MG63 (cell line): ENCODE measurements at places on chromosomes 7 and 10. TPM values are rescaled to one million over a fixed set of nuclear protein-coding genes. Genes with fewer than 3 reads are reported as not detected.

GRCh38 chr7:12646139-12646538 lies 41.3 kb upstream of the ARL4A start:
- DNase-seq, result no peak

Gene HMX3
- total RNA-seq, result 5.0 and 8.6 TPM in 2 replicates

DNA sequence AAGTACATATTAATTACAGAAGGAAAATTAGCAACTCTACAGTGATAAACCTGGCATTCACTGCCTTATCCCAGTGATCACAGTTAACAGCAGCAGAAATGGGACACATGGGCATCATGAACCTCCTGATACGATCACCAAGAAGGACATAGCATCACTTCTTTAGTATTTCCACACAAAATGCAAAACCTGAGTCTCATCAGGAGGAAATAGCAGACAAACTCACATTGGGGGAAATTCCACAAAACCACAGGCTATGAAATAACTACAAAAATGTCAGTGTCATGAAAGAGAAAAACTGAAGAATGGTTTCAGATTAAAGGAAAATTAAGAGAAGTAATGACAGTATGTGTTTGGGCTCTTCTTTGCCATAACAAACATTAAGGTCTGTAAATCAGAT lies 12.0 kb upstream of the PURB start:
- no peak for DNase-seq

DNA sequence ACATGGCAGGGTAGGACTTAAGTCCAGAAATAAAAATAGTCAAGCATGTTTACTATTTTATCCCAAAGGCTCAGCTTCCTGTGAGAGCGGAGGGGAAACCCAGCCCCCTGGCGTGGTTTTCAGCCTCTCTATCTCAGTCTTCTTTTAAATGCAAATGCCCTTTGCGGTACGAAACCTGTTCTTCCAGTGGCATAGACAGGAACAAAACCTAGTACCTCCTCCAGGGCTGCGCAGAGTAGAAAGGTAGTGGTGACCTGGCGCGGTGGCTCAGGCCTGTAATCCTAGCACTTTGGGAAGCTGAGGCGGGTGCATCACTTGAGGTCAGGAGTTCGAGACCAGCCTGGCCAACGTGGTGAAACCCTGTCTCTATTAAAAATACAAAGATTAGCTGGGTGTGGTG lies 181.3 kb upstream of the FOXK1 start:
- no peak for DNase-seq

DNA sequence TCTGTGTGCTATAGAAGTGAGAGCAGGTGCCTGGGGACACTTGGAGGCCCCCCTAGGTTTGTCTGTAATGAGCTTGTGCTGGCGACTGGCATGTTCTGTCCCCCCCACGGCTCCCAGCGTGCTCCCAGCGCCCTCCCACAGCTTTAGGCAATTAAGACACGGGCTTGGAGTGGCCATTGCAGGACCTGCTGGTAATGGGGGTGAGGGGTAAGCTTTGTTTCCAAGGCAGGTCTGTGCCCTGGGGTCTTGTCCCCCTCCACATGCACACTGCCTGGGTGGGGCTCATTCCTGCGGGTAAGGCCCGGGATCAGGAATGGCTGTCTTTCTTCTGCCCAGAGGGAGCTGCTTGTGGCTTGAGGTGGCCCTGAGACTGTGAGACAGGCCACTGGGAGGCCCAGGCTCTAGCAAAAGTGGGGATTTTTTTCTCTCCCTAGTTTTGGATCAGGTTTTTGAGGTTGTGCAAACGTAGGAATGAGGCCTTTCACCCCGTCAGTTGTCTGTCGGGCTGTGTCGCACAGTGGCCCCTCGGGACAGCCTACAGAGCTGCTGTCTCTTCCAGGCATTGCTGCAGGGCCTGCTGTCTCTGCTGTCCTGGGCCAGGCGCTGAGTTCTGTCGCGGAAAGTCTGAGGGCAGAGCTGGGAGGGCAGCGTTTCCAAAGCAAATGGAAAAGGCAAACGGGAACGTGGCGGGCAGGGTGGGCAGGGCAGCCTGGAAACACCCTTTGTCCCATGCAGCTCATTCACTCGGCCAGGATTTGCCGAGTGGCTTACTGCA lies 107.4 kb downstream of the LHPP start:
- DNase-seq, result no peak

DNA sequence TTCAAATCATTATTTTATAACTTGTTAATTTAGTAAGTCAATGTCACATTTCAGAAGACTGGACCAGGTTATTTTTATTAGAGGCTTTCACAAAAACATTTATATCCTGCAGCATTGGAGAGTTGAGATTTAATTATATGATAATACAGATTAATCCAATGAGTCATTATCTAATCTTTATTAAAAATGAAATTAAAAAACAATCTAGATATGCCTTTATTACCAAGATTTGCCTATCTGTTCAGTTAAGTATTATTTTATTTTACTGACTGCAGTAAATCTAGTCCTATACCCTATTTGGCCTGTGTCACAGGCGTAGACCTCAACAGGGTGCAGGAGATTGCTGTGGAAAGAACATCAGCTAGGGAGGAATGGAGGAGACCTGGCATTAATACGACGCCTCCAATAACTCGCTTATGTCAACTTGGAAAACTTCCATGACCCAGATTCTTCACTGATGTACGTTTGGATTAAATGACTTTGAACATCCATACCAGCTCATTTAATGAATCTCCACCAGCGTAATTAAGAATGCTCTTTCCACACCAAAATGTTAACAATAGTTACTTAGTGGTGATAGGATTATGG lies 18.2 kb downstream of the PAXIP1 start:
- DNase-seq, result no peak

GRCh38 chr7:20594023-20594422 lies 21.4 kb upstream of the ABCB5 start:
- no peak for DNase-seq

DNA sequence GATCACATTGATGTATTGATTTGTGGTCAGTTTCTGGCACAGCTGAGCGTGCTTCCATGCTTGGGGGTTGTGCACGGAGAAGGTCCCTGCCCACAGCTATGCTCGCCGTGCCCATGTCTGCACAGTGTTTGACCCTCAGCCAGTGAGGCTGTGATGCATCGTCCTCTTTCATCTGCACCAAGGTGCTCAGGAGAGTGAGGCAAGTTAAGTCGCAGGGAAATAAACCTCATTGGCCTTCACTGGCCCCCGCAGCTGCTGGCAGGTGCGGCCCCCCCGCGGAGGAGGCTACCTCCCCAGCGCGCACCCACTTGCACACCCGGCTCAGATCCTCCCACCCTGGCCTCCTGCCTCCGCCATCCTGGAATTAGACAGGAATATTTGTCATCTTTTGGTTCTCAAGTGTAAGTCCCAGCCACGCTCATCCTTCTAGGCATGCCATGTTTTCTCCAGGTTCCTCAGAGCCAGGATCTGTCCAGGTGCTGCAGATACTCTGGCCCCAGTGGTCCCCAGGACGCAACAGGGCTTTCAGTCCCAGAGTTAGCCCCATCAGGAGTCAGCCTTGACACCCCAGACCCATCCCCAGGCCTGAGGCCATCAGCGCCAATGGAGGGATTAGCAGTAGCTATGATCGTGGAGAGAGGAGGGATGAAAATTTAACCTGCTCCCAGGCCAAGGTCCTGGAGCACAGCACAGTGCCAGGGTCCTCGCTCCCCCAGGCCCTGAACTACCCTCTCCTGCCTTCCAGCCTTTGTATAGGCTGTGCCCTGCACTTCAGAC lies 93.7 kb downstream of the OAT start:
- DNase-seq, result no peak

Gene ARMH3
- total RNA-seq, result 12.6 and 16.0 TPM in 2 replicates

GRCh38 chr7:86407291-86407690 lies 236.4 kb upstream of the GRM3 start:
- DNase-seq, result peak; percentile 0

DNA sequence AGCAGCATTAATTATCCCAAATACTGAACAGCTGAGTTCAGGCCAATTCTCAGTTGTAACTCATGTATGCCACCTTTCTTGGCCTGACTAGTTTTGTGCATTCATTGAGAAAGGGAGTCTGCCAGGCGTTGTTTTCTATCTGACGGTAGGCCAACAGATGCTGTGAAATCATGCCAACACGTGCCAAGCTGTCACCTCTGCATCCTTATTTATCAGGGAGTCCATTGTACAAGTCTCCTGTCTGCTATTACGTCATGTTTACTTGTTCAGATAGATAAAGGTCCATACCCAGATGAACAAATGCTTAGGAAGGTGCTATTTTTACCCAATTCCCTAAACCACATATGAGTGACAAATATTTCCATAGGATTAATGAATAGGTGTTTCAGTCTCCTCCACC lies 127.2 kb upstream of the CDK6 start:
- DNase-seq, result no peak

DNA sequence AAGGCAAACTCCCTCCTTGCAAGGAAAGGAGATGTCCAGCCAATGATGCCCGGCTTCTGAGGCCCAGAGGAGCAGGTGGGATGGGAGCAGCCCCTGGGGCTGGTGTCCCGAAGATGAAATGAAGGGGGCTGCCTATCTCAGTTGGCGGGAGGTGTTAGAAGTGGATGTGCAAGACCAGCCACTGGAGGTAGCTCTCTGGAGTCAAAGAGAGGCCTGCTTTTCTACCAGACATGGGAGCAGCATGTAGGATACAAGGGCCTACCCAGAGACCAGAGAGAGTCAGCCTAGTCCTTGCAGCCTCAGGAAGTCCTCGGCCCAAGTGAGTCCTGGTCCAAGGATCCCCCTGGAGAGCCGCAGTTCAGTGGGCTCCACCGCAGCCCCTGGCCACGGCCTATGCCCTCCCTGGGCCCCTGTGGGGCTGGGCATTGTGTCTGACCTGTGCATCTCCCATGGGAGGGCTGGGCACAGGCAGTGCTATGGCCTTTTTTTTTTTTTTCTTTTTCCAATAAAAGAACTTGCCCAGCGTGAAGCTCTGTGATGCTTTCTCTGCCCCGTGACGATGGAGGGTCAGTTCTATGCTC lies 17.7 kb downstream of the GOLGA7B start:
- DNase-seq, result no peak

DNA sequence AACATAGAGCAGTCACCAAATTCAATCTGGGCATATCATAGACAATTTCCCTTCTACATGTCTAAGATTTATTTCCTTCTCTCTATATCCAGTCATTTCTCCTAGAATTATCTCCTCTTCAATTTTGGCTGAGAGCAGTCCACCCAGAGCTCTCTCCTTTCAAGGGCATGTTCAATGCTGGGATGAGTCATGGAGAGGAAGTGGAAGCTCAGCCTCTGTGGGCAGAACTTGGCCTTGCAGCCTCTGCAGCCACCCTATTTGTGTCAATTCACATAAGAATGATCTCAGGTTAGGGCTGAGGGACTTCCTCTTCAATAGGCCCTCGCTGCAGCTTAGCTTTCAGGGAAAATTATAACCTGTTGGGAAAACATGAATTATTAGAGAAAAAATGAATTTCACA lies 560.8 kb downstream of the POM121L12 start:
- peak; percentile 82 for DNase-seq

- peak; percentile 32 for DNase-seq
Measured at GRCh38 chr7:15305002-15305600, 256.7 kb downstream of the AGMO start.

Gene ASZ1
- total RNA-seq, result not detected in 2 replicates

Gene HMX2
- 0.07 and 6.0 TPM in 2 replicates for total RNA-seq

DNA sequence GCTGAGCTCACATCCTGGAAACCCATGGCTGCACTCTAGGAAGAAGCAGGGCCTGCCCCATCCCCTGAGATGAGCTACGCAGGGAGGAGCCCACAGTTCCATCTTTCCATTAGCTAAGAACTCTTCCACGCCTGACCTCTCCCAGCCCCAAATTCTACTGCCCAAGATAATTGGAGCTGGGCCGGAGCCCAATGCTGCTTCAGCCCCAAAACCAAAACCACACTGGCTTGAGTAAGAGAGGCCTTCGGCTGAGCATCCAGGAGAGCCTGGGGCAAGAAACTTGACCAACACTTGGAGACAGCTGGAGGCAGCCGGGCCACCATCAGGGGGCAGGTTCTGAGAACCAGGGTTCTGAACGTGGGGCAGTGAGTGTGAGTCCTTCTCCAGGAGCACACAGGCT lies 116.1 kb upstream of the ZMIZ1 start:
- peak; percentile 87 for DNase-seq

Gene ABCB4
- 0.69 and 0.99 TPM in 2 replicates for total RNA-seq

- no peak for DNase-seq
Measured at GRCh38 chr10:89399956-89400355, 7.5 kb downstream of the IFIT1 start.

DNA sequence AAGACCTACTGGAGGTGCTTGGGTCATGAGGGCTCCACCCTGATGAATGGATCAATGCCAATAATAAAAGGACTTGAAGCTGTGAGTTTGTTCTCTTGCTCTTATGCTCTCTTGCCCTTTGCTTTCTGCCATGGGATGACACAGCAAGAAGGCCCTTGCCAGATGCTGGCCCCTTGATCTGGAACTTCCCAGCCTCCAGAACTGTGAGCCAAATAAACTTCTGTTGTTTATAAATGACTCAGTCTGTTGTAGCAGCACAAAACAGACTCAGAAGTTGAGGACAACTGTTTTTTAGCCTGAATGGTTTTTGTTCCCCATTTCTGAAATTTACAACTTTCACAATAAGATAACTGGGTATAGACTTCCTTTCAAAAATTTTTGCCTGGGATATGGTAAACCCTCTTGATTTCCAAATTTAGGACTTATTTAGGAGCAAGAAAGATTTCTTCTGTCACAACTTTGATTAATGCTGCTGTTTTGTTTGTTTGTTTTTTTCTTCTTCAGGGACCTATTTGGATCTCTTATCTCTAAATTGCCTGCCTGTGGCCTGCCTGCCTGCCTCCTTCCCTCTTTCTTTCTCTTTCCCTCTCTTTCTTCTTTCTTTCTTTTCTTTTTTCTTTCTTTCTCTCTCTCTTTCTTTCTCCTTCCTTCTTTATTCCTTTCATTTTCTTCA lies 12.1 kb downstream of the ENTPD1 start:
- DNase-seq, result peak; percentile 79

DNA sequence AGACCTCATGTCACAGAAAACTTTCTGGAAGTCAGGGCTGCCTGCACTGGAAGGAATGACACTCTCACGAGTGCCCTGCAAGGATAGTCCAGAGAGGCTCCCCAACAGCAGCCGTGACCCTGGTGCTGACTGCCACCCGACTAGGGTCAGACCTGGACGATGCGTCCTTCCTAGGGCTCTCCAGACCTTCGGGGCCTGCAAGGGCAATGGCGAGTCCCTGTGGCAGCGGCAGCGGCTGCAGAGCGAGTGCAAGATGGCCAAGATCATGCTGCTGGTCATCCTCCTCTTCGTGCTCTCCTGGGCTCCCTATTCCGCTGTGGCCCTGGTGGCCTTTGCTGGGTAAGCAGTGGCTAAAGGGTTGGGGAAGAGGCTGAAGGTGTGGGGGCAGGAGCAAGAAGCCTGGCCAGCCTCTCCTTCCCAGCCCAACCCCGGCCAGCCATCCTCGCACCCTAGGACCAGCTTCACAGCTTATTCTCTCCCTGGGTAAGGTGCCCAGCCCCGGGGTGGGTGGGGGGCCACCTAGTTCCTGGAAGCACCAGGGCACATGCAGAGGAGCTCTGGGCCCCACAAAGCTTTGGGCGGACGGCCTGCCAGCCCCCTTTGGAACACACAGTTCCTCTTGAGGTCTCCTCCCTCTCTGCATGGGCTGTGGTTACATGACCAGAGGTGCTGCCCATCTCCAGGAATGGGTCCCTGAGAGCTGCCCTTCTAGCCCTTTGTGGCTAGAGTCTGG lies 5.5 kb downstream of the OPN4 start:
- DNase-seq, result no peak

Gene CNNM1
- 0.13 TPM in 1 of 2 replicates, not detected in the other for total RNA-seq

GRCh38 chr10:60155943-60156683 lies 233.6 kb downstream of the ANK3 start:
- no peak for DNase-seq

GRCh38 chr10:88065383-88066049 lies 202.1 kb downstream of the PTEN start:
- no peak for DNase-seq

- DNase-seq, result no peak
Measured at GRCh38 chr10:12482587-12482986, 133.2 kb downstream of the CAMK1D start.

GRCh38 chr7:54543051-54543488 lies 895 bp downstream of the VSTM2A start:
- peak; percentile 10 for DNase-seq

Gene PLCE1
- total RNA-seq, result 1.5 and 3.9 TPM in 2 replicates
